Pulmonary artery endothelial cell (primary cell): ENCODE measurements at places on chromosomes 6 and 20.

- DNase-seq = no peak
Measured at GRCh38 chr6:38676236-38676973, 26.5 kb downstream of the GLO1 start.

DNA sequence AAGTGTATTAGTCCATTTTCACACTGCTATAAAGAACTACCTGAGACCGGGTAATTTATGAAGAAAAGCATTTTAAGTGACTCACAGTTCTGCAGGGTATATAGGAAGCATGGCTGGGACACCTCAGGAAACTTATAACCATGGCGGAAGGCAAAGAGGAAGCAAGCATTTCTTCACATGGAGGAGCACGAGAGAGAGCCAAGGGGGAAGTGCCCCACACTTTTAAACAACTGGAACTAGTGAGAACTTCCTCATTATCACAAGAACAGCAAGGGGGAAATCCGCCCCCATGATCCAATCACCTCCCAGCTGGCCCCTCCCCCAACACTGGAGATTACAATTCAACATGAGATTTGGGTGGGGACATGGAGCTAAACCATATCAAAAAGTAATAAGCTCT, 28.3 kb upstream of the B3GAT2 start:
- DNase-seq = no peak

- DNase-seq = no peak
Measured at GRCh38 chr20:10660661-10661060, 13.1 kb downstream of the JAG1 start.

DNA sequence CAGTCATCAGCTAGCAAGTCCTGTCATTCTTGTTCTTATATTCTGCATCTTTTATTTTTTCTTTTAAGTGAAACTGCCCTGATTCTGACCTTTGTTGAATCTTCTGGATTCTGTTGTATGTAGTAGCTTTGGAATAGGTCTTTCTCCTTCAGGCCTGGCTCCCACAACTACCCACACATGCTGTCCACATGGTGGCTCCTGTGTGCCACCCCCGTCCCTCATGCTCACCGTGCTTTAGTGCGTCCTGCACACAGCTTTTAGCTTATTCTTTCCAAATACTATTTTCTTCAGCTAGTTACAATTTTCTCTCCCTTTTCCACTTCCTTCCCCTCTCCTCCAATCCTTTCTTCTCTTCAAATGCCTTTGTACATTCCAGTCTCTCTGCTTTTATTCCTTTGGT, 61.8 kb downstream of the CTNNBL1 start:
- no peak for DNase-seq

DNA sequence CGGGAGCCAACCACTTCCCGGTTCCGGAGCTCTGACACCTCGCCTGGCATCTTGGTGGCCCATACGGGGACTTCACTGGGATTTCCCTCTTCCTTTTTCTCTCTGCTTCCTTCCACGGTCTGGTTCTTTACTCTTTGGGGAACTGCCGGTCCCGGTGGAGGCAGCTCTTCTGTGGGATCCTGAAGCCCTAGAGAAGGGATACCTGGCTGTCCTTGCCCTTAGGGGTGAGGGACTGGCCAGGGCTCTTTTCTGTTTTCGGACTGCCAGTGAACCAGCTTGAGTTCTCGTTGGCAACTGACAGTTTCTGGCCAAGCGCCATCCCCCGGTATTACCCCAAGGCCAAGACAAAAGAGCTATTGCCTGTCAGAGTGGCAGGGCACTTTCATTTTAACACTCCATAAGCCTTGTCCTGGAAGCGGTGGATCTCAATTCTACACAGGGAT, 880 bp upstream of the CPXM1 start:
- DNase-seq = no peak

- DNase-seq = no peak
Measured at GRCh38 chr6:142746524-142746923, 198.5 kb downstream of the HIVEP2 start.

DNA sequence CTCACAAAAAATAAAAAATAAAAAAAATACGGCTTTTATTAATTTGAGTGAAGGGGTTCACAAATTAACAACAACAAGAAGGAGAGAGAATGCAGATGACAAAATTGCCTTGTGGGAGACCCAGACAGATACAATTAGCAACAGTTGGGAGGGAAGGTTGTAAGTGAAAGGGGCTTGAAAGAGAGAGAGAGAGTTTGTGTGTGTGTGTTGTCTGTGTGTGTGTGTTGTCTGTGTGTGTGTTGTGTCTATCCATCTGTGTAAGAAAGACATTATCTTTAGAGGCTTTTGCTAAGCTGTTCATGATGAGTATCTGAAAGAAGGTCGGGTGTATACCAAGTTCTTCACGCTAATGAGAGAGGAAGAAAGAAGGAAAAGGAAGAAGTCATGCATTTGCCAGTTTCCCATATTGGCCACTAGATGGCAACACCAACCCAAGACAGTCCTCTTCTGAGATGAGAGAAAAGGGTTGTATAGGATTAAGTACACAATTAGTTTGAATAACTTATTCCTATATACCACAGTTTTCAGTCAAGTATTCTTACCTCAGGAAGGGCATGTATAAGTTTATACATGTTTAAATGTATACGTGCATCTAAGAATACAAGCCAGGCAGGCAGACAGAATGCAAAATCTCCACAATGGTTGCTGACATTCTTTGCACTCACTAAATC, 63.7 kb upstream of the CD2AP start:
- peak; percentile 39 for DNase-seq

GRCh38 chr20:44253528-44253927, 6.4 kb downstream of the GDAP1L1 start:
- DNase-seq = no peak

GRCh38 chr20:56368351-56369134, 9.8 kb downstream of the FAM210B start:
- DNase-seq = no peak

- DNase-seq = no peak
Measured at GRCh38 chr6:147802459-147802858, 294.0 kb downstream of the SAMD5 start.

GRCh38 chr6:69232008-69232407, 564.8 kb downstream of the LMBRD1 start:
- no peak for DNase-seq

GRCh38 chr6:154430481-154430919, 73.9 kb upstream of the IPCEF1 start:
- no peak for DNase-seq

- no peak for DNase-seq
Measured at GRCh38 chr20:64050261-64051032, 1.0 kb upstream of the SOX18 start.

DNA sequence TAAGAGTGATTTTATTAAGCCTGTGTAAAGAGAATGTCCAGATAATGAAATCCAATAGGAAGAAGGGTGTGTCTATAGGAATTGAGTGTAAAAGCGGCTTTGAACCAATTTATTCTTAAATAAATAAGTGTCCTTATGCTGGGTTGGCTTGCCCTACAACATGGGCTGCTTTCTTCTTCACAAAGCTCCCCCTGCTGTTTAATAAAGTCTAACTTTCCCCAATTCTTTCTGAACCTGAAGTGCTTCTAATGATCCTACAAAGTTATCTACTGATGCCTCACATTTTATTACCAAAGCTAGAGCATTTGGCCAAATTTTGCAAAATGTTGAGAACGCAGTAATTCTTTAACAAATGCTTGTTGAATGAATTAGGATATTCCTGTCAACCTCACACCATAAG, 36.3 kb upstream of the SIRT5 start:
- no peak for DNase-seq

DNA sequence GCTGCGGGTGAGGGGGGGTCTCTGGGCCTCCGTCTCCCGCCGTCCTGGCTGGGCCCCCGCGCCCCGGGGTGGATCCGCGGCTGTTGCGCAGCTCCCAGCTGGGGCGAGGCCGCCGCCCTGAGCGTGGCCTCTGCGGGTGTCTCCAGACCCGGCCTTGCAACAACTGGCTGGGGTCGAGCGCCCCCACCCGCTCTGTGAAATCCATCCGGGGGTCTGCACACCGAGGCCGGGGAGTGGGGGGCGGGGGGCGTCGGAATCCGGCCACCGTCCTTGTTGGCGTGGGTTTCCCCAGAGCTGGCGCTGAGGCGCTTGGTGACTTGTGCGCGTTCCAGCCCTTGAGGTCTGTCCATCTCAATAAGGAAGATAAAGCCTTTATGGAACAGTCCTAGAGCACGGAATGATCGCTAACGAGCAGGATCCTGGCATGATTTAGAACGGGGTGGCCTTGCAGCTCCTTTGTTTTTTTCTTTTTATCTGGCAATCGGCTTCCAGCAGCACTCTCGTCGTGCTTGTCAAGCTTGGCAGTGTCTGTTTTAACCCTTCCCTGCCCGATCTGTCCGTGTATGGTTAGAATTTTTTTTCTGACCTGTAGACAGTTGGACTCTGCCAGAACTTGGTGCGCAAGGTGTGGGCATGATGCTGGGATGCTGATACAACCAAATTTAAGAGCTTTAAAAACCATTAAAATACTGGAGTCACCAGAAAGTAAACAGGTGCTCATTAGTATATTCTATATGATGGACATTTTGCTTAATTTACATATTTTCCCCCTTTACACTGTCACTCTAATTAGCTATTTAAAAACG, 675 bp downstream of the DSTN start:
- DNase-seq = no peak

DNA sequence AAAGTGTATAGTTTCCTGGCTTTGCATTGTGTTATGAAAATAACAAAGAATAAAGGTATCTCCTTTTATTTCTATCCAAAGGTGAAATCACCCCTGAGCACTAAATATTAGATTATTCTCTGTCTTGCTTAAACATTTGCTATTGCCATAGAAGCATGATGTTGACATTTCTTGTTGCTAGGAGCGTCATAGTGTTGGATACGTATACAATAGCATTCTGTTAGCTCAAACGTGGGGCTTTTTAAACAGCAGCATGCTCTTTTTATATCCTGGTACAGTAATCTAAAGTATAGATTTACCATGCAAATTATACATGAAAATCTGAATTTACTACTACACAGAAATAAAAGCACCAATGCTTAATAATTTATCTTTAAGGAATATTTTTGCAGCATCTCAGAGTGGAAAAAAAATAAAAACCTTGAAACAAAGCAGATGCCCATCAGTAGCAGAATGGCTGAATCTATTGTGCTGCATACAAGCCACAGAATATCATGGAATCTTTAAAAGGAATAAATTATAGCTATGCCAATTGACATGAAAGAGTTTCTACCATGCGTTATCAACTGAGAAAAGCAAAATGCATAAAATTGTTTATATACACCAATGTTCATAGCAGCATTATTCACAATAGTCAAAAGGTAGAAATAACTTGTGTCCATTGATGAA, 9.6 kb upstream of the HSF2 start:
- no peak for DNase-seq

DNA sequence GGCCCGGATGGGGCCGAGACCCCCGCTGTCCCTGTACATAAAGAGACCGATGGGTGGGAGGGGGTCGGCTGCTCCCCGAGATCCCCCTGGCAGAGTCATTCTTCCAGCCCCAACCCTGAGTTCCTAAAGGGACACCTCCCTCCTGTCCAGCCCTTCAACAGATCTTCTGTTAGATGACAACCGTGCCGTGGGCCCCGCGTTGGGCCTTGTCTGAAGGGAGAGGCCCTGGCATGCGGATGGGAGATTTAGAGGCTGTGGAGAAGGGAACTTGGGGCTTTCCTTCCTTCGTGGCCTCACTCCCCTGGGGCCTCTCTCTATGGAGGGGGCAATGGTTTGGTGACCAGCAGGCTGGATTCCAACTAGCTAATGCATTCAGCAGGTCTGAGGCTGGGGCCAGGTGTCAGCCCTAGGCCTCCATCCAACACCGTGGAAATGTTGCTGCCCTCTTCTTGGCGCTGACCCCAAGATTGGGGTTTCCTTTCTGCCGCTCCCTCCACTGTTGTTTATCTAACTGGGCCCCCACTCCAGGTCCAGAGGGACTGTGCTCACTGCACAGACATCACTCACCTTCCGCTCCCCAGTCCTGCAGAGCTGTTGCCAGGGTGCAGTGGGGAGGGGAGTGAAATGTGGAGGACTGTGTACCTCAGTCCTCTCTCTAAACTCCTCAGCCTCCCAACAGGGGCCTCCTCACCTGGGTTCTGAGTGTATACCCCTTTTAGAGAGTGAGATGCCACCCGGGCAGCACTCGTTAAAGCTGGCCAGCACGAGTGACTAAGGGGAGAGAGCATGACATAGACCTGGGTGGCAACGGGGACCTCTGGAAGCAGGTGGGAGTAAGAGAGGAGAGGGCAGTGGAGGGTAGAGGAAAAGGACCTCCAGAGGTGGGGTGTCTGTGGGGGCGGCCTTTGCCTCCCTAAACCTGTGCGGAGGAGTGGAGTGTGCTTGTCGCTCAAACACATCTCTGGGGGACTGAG, 6.7 kb downstream of the TMEM151B start:
- no peak for DNase-seq

- DNase-seq = peak; percentile 22
Measured at GRCh38 chr6:13194852-13195251, 133.5 kb downstream of the TBC1D7 start.

DNA sequence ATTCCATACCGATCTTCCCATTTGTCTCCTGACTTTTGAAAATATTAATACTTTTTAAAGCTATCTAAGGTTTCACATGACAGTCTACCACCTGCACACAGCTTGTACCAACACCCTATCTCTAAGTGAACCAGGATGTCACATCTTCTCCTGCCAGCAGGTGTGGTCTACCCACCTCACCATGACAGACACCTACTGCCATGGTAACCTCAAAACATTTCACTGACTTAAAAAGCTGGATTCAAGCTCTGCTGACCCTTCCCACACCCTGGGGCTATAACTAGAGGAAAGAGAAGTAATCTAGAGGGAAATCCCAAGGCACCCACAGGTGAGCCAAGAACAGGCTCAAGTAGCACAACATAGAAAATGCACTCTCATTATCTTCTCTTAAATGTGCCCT, 1.2 kb downstream of the SLC17A3 start:
- DNase-seq = no peak

GRCh38 chr6:71473926-71474325, 185.3 kb downstream of the OGFRL1 start:
- DNase-seq = peak; percentile 58

DNA sequence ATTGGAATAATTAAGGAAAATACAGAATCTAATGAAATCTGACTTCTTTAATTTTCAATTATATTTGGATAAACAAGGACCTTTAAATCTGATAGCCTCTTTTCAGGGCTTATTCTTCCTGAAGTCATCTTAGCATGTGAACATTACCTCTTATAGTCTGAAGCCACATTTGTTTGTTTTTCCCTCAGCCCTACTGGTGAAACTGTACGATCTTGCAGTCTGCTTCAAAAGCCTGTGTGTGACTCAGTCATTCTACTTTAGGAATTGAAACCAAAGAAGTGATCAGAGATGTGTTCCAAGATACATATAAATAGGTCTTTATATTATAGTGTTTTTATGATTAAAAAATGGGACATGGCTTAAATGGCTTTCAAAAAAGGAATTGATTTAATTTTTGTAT, 67.5 kb downstream of the MACROD2 start:
- no peak for DNase-seq

GRCh38 chr6:96907498-96907897, 9.8 kb upstream of the NDUFAF4 start:
- no peak for DNase-seq

- no peak for DNase-seq
Measured at GRCh38 chr6:165223101-165223500, 86.3 kb downstream of the C6orf118 start.

- DNase-seq = no peak
Measured at GRCh38 chr20:25238319-25239037, 9.4 kb upstream of the PYGB start.
